ENCODE measurements at places on chromosomes 6 and 20.

DNA sequence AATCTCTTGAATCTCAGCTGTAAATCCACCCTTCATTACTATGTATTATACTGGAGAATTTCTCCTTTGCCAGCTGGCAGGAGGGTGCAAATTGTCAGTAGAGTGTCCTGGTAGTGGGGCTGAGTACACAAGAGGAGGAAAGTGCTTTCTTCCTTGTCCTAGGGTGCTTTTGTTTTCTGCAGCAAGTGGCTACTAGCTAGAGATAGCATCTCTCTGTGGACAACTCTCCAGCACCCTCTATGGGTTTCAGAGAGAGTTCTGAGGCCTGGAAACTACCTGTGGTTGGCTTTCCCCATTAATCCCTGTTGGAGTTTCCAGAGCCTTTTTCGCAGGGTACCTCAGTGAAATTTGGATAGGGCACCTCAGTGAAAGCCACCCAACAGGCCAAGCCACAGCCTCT, 422.5 kb upstream of the RGS17 start:
- DNase-seq: no peak

DNA sequence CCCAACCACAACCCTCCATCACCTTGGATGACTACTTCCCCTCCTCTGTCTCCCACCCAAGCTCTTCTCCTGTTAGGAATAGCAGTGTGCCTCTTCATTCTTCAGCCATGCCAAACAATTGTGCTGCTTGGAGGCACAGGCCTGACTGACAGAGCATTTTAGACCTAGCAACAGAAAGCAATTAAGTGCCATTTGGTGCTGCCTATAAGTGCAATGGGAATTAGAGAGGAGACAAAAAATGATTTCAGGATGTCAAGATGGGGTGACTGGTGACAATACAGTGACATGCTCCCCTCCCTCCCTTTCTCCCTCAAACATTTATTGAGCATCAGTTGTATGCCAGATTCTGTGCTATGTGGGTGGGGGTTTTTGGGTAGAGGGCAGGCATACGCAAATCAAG, 322.6 kb upstream of the MOCS1 start:
- DNase-seq: no peak

- no peak for DNase-seq
Measured at GRCh38 chr6:109292420-109292819, 89.8 kb downstream of the CD164 start.

GRCh38 chr6:17707371-17707651, 586 bp upstream of the NUP153 start:
- no peak for DNase-seq

DNA sequence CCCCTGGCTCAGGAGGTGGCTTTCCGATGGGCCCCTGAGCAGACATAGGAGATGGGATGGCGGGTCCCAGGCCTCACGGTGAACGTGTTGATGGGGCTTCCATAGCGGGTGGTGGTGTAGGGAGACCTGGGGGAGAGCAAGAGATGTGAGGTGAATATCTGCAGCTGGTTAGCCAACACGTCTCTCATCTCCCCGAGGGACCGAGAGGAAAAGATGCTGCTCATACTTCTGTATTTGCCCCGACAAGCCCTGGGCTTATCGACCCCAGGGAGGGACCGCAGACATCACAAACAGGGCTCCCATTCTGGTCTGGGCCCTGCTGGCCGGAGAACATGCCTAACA, 38.7 kb downstream of the C6orf132 start:
- no peak for DNase-seq

GRCh38 chr6:7784706-7785105, 58.8 kb downstream of the BMP6 start:
- no peak for DNase-seq
